ENCODE measurements at places on chromosomes 4 and X. TPM values are rescaled to one million over a fixed set of nuclear protein-coding genes. Genes with fewer than 3 reads are reported as not detected.
A peak's percentile ranks its signal among the peaks of the same experiment; 100 is the strongest.

DNA sequence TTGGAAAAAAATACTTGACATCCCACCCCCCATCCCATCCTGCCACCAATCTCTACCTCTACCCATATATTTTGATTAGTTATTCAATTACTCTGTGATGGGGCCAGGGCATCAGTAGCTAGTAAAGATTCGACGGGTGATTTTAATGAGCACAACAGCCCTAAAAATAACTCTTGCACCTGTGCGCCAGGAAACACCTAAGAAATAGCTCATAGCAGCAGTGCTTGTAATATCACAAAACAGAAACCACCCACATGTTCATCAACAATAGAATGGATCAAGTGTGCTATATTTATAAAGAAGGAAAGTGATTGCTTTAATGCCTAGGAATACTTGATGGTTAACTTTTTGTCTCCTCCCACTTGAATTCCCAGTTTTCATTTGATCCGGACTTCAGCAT is 225.6 kb upstream of the LCORL start:
- DNase-seq: no peak

FAM236A gene
- polyA plus RNA-seq: not detected

GRCh38 chrX:133267621-133268020 is 49.5 kb upstream of the TFDP3 start:
- no peak for DNase-seq

GRCh38 chrX:106862972-106863688 is 40.0 kb downstream of the RIPPLY1 start:
- peak; percentile 2 for DNase-seq

DNA sequence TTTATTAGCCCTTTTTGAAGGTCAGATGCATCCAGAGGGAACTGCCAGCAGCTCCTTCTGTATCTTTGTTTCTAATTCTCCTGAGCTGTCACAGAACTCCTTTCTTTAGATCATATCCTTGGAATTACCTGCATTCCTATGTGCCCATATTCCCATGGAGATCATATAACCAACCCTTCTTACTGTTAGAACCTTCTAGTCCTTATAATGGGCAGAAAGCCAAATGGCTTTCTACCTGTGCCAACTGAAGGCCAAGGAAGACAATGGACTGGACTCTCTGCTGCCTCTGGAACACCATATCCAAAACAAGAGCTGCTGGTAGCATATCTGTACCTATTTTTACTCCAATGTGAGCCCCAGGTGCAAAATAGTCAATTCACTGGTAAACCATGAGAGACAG is 60.7 kb downstream of the TBC1D9 start:
- DNase-seq: no peak

- peak; percentile 70 for DNase-seq
These were observed 43.5 kb downstream of the CLDN34 start for GRCh38 chrX:10010686-10011085.

DNA sequence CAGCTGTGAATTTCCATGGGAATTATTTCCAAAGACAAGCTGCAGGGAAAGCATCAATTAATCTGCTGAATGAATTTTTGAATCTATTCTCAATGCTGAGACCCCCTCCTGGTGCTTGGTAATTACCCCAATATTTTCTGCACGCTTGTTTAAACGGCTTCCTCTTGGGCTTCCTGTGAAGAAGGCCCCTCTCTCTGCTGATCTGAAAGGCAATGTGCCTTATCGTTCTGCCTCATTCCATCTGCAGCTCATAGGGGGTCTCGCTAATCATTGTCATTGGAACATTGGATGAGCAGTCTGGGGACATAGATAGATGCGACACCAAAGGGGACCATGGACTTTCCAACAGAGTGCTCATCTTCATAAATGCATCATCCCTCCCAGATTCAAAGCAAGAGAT is 851.6 kb downstream of the PDHA2 start:
- DNase-seq: no peak

SCML2 gene
- 1.1 TPM for polyA plus RNA-seq

- no peak for DNase-seq
These were observed 19.2 kb downstream of the GPRIN3 start for GRCh38 chr4:89288430-89288829.

DNA sequence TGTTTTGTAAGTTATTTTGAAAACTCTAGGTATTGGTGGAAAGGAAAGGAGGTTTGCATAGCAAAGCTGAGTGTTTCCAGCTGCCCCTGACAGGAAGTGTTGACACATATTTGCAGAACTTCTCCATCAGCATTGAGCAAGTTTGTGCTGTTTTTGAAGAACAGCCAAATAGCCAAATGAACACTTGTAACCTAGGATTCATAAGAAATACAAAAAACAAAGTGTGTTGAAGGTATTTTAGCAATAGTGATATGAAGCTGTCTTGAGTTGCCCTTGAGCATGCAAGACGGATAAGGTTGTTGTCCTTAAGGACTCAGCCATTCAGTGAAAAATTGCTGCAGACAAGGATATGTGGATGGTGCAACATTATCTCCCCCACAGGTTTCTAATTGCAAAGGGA is 68.3 kb upstream of the PGM2 start:
- DNase-seq: peak; percentile 41

- DNase-seq: peak; percentile 32
These were observed 59.9 kb downstream of the PROM1 start for GRCh38 chr4:16023776-16024408.

GRCh38 chr4:36206603-36207311 is 37.6 kb downstream of the ARAP2 start:
- DNase-seq: no peak

HTT-AS gene
- not detected for polyA plus RNA-seq

- no peak for DNase-seq
These were observed 190.8 kb upstream of the GK2 start for GRCh38 chr4:79598801-79599200.

- DNase-seq: no peak
These were observed 65.1 kb downstream of the LRBA start for GRCh38 chr4:150949943-150950342.

GRCh38 chr4:181173046-181173445 is 1070.2 kb upstream of the TENM3 start:
- DNase-seq: no peak

DNA sequence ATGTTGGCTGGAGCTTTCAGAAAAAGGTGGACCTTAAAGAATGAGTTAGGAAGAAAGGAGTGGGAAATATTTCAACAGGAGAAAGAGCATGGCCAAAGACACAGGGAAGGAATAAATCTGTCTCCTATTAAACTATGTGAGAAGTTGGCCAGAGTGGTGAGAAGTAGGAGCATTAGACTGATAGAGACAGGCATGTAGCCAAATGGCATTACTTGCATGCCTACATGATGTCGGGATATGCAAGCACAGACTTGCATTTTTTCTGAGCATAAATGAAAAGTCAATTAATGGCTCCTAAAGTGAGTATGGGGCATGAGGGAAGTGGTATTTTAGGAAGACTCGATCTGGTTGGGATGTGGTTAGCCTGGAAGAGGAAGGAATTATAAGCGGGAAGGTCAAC is 279.6 kb upstream of the PITX2 start:
- peak; percentile 11 for DNase-seq

STOX2 gene
- 1.8 TPM for polyA plus RNA-seq

- no peak for DNase-seq
These were observed 567.1 kb downstream of the PPARGC1A start for GRCh38 chr4:23322732-23323131.

USP51 gene
- polyA plus RNA-seq: 0.30 TPM

TMSB4X gene
- 4,133 TPM for polyA plus RNA-seq

SAGE1 gene
- not detected for polyA plus RNA-seq

ARR3 gene
- polyA plus RNA-seq: not detected

GRCh38 chr4:72953571-72953970 is 115.9 kb downstream of the COX18 start:
- no peak for DNase-seq

DNA sequence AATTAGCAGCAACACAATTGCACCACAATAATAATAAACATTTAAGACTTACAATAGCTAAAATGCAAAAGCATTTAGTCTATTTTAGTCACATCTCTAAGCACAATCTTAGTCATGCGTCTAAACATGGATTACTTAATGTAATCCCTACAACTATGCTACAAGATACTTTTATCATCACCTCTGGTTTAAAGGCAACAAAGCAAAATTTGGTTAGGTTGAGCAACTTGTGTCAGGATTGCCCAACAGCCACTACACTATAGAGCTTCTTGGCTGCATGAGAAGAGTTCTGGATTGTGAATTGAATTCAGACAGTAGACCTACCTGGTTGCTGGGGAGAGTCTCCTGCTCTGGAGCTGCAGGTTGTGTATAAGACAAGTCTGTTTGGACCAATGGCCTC is 146.5 kb upstream of the PUDP start:
- DNase-seq: peak; percentile 27

XKRX gene
- 0.26 TPM for polyA plus RNA-seq

CSAG3 gene
- polyA plus RNA-seq: not detected

GRCh38 chrX:54288277-54288676 is 69.6 kb downstream of the WNK3 start:
- peak; percentile 0 for DNase-seq

DNA sequence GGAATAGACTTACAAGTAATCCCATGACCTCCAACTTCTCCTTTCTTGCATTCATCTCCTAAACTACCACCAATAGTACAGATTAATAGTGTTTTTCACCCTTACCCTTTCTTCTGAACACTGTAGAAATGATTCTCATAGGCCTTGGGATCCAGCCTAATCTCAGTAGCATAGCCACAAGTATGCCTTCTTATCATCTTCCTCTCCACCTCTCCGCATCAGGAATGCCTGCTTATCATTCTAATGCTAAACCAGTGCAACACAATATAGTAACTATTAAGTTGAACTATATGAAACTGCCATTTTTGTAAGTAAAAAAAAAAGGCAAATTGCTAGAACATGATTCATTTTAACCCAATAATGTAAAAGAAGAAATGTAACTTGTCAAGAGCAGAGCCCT is 79.5 kb upstream of the IL2 start:
- peak; percentile 1 for DNase-seq

- no peak for DNase-seq
These were observed 1305.8 kb downstream of the PCDH7 start for GRCh38 chr4:32025851-32026459.

DNA sequence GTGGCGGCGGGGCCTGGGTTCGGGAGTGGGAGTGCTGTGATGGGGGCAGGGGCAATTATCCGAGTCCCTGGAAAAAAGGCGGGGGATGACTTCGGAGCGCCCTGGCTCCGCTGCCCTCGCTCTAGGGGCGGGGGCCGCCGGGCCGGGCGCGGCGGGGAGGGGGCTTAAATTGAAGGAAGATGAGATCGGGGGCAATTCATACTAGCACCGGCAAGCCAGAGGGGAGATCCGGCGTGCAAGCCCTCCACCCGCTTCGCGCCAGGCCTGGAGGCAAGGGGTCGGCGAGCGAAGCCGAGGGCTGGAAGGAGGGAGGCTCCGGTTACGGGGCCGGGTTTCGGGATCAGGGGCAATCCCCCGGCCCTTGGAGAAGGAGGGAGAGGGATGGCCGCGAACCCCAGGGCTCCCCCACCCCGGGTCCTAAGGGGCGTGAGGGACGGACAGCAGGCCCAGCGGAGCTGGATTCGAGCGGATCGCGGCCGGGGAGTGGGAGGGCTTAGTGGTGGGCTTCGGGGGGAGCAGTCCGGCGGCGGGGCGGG is 1.2 kb downstream of the BCORL1 start:
- no peak for DNase-seq

DNA sequence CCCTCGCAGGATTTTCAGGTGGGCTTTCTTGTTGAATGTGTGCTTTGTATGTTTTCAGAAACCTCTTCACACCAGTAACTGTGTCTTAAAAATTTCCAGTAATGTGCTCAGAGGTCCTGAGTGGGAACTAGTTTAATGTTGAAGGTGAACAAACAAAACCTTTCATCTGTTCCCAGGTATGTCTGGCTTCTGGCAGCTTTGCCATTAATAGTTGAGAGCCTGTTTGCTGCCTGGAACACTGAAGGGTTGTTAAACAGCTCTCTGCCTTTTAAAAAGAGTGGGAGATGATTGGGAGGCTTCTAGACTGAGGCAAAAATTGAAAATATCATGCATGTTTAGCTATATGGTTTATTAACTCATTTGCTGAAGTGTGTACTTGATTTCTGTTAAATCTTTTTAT is 161.2 kb upstream of the AGTR2 start:
- no peak for DNase-seq

DNA sequence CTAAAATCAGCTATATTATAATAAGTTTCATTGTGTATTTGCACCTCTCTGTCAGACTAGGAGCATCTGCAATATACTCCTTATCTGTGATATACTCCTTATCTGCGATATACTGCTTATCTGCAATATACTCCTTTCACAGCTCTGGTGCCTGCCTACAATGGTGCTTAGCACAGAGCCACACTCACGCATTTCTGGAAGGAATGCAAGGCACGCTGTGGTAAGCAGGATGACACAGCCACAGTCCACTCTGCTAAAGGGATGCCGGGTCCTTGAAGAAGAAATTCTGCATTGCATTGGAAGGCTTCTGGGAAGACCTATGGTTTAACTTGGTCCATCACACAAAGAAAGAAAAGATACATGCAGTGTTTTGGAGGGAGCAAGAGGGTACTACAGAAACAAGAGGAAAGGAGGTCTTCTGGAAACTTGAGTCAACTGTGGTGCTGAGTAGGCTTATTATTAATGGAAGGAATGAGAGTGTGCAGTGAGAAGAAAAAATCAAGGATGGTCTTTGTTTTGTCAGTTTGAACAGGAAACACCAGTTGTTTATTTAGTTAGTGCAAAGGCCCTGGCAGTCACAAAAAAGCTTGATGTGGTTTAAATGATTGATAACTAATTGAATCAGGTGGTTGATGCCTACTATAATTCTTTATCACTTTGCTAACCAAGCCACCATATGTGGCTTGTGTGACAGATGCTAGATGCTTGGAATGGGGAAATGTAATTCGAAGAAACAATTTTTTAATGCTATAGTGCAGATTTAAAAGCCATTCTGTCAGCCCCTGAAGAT is 342.3 kb downstream of the GRXCR1 start:
- peak; percentile 44 for DNase-seq

DNA sequence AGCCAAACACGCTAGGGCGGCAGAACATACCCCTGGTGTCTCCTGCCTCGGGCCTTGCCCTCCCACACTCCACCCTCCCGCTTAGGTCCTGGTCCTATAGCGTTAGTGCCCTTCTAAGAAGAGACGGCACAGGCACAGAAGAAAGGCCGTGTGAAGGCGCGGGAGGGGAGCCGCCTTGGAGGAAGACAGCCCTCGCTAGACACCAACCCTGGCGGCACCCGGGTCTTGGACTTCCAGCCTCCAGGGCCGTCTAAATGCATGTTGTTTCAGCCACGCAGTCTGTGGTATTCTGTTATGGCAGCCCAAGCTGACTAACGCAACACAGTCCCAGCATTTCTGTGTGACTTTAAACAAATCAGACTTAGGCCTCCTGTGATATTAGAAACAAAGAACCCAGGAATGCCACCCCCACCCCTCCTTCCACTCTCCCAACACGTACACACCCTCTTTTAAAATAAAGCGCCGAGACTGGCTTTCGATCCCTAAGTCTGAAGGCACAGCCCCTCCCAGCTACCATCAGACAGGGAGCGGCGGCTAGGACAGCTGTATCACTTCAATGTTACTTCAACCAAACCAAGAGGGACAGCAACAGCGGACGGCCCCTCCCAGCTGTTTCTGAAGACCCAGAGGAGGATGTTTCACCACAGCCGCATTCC is 128.0 kb downstream of the AFAP1 start:
- DNase-seq: peak; percentile 95

DNA sequence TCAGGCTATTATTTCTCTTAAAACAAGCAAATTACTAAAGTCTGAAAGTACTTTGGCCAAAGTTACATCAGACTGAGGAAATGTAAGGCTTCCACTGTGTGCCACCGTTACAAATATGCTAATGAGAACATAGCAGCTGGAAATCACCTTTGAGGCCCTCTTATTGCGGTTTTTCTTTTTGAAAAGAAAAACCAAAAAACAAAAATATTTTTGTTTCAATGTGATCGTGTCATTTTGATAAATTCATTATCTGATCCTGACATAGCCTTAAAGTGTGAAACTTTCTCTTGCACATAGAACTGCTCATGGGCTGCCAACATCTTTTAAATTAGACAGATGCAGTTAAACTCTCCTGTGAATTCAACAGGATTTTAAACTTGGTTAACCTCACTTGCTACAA is 2.8 kb upstream of the TIFA start:
- no peak for DNase-seq

OPRPN gene
- polyA plus RNA-seq: not detected
